ENCODE measurements at places on chromosomes 13 and 19. TPM values are rescaled to one million over a fixed set of nuclear protein-coding genes. Genes with fewer than 3 reads are reported as not detected.

- peak; percentile 69 for DNase-seq
- H3K36me3 ChIP-seq: peaks cover 5% of the 10 kb centered on the region
- peaks cover 7% of the 10 kb centered on the region for H3K4me1 ChIP-seq
- H3K27me3 ChIP-seq: peaks cover 72% of the 10 kb centered on the region
These were observed at the start of gene TBC1D4 for GRCh38 chr13:75482070-75482819. Gene TBC1D4 (minus strand): TSS chr13:75482169. CDS start chr13:75481767, 402 bp downstream.

DNA sequence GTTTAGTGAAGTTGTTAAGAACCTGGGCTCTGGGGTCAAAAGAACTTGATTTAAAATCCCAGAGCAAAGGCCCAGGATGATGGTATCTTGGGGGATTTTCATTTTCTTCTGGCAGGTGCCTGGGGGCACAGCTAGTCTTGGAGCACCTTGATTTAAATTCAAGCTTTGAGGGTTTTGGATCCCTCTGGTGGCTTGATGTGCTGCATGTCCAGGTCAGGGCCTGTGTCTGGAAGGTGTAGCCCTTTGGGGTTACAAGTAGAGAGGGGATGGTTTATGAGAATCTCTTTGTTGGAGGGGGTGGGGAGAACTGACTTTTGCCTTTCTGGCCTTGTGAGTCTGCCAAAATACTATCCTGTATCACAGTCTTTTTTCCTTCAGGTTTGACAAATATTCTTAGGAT, 55.8 kb downstream of the AKAP11 start:
- DNase-seq: no peak
- peaks cover 20% of the 10 kb centered on the region for H3K4me1 ChIP-seq
- H3K36me3 ChIP-seq: no peaks in the 10 kb centered on the region
- H3K27ac ChIP-seq: no peak overlapping the region

- H3K27me3 ChIP-seq: no peaks in the 10 kb centered on the region
- H3K4me3 ChIP-seq: no peak overlapping the region
- DNase-seq: no peak
- no peak overlapping the region for H3K27ac ChIP-seq
- peaks cover 25% of the 10 kb centered on the region for H3K36me3 ChIP-seq
These were observed 39.1 kb upstream of the TFDP1 start for GRCh38 chr13:113545455-113545930.

The ZNF333 gene
- 36.3 TPM for total RNA-seq

DNA sequence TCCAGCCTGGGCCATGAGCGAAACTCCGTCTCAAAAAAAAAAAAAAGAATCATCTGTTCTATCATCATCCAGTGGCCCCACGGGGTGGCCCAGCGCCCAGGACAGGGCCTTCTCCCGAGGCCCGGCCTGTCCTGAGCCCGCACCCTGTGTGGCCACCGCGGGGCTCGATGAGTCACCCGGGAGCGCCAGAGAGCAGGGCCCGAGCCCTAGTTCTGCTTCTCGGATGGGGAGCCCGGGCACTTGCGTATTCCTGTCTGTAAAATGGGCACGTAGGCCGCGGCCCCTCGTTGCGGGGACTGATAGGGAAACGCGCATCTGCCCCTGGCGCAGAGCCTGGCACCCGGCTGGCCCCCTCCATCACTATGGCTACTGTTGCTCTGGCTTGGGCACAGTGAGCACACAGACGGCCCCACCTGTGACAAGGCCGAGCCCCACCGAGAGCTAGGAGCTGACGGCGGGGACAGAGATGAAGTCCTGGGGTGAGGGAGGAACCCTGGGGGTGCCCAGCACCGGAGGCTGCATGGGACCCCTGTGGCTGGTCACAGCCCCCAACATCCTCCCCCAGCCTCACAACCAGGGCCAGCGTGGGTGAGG, 21.3 kb upstream of the UQCR11 start:
- peaks cover 17% of the 10 kb centered on the region for H3K4me1 ChIP-seq
- H3K36me3 ChIP-seq: peaks cover 17% of the 10 kb centered on the region
- no peak overlapping the region for H3K4me3 ChIP-seq
- no peaks in the 10 kb centered on the region for H3K27me3 ChIP-seq
- DNase-seq: no peak

- no peak for DNase-seq
- no peaks in the 10 kb centered on the region for H3K36me3 ChIP-seq
These were observed 365.6 kb upstream of the SLC10A2 start for GRCh38 chr13:103431856-103432255.

The PLPP2 gene
- total RNA-seq: not detected

- no peak for DNase-seq
- no peak overlapping the region for H3K4me3 ChIP-seq
- H3K27ac ChIP-seq: no peak overlapping the region
- H3K4me1 ChIP-seq: no peaks in the 10 kb centered on the region
- H3K36me3 ChIP-seq: no peaks in the 10 kb centered on the region
These were observed 24.8 kb upstream of the SLC46A3 start for GRCh38 chr13:28743499-28744083.

GRCh38 chr13:35449821-35450220, 26.7 kb downstream of the MAB21L1 start:
- no peaks in the 10 kb centered on the region for H3K4me1 ChIP-seq
- DNase-seq: no peak
- H3K27ac ChIP-seq: no peak overlapping the region
- H3K4me3 ChIP-seq: no peak overlapping the region

The DLL3 gene
- total RNA-seq: 0.36 TPM

The LIN37 gene
- total RNA-seq: 14.0 TPM

The TFDP1 gene
- total RNA-seq: 18.1 TPM

- no peaks in the 10 kb centered on the region for H3K36me3 ChIP-seq
- H3K27me3 ChIP-seq: peaks cover 11% of the 10 kb centered on the region
- no peak overlapping the region for H3K4me3 ChIP-seq
- DNase-seq: no peak
These were observed 40.6 kb upstream of the GJB6 start for GRCh38 chr13:20272588-20273171.

The SLC5A5 gene
- 2.6 TPM for total RNA-seq

DNA sequence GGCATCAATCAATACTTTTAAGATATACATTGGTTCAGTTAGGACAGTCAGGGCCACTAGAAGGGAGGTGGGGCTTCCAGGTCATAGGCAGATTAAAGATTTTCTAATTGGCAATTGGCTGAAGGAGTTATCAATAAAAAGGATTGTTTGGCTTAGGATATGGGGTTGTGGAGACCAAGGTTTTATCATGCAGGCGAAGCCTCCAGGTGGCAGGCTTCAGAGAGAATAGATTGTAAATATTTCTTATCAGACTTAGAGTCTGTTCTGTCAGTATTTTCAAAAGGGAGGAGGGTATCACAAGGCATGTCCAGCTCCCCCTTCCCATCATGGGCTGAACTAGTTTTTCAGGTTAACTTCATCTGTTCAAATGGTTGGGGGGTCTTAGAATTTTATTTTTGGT, 77.4 kb upstream of the FARP1 start:
- no peaks in the 10 kb centered on the region for H3K4me1 ChIP-seq
- DNase-seq: no peak
- H3K36me3 ChIP-seq: no peaks in the 10 kb centered on the region
- no peak overlapping the region for H3K4me3 ChIP-seq

The PEAK3 gene
- total RNA-seq: 0.14 TPM

The STARD13 gene
- not detected for total RNA-seq

DNA sequence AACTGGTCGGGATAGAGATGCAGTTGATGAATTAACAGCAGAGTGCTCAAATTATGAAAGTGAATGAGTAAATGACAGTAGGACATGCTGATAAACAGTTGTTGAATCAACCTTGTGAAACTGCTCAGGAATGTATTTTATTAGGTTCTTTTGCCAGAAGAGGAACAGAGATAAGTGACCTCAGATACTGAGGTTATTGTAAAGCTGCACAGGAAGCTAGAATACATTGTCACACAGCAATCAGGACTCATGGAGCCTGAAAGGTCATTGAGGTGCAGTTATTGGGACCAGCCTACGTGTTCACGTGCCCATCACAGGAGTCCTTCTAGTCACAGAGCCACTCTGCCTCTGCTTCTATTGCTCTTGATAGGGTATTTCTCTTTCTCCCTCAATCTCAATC, 47.5 kb upstream of the MED4 start:
- H3K27me3 ChIP-seq: no peaks in the 10 kb centered on the region
- no peaks in the 10 kb centered on the region for H3K36me3 ChIP-seq
- DNase-seq: no peak
- no peak overlapping the region for H3K4me3 ChIP-seq
- H3K27ac ChIP-seq: no peak overlapping the region
- peaks cover 23% of the 10 kb centered on the region for H3K4me1 ChIP-seq

DNA sequence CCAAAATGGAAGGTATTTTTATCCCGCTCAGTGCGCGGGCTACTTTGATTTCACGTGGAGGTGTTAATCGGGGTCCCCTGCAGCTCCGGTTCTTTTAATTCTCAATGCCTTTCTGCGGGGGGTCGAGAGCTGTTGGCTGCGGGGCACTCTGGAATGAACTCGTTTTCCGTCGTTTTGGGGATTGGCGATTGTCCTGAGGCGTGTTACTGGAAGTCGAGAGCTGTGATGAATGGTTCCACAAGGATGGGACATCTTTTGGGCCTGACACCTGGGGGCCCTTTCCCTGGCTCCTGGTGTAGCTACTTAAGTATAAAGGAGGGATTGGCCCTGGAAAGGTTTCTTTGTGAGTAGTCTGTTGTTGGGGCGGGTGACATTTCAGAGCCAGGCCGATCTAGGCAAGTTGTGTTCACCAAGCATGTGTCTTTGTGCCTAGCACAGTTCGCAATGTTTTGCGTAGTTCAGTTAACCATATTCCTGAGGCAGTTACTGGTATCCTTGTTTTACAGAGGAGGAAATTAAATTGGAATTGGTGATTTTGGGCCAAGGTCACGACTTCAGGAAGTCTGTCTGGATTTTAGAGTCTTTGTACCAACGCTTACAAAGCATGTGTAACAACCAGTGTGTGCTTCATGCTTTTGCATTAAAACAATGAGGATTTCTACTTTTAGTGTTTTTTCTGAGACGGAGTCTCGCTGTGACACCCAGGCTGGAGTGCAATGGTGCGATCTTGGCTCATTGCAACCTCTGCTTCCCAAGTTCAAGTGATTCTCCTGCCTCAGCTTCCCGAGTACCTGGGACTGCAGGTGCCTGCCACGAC, 846 bp downstream of the RPL13A start:
- DNase-seq: no peak
- peak overlapping the region; percentile 96 for H3K27ac ChIP-seq
- no peaks in the 10 kb centered on the region for H3K27me3 ChIP-seq
- H3K4me3 ChIP-seq: peak overlapping the region; percentile 97

DNA sequence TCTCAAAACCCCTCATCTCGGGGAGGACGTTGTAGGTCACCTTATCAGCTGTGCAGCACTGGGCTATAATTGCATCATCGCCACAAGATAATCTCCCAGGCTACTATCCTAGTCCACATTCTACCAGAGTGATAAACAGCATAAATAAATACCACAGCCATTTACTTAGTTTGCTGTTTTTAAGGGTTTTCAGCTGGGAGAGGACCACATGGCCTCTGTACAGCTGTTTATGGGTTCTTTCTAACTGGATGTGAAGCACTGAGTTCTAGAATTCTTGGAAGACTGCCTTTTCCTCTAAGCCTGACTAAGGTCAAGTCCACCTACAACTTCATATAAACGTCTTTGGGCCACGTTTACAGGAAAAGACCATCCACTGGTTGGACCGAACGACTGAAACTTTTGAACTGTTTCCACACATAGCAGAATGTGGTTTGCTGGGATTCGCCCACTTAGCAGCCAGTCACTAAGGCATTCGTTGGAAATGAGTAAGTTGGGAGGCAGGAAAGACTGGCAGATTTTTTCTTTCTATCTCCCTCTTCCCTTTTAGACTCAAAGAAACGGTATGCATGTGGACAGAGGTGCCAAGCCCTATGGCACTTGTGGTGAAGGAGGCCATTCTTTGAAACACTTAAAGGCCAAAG, 752.5 kb upstream of the SGCG start:
- H3K4me1 ChIP-seq: no peaks in the 10 kb centered on the region
- no peak for DNase-seq
- H3K27me3 ChIP-seq: peaks cover under 1% of the 10 kb centered on the region
- no peak overlapping the region for H3K4me3 ChIP-seq
- H3K36me3 ChIP-seq: no peaks in the 10 kb centered on the region

- peaks cover 8% of the 10 kb centered on the region for H3K27me3 ChIP-seq
- no peak overlapping the region for H3K4me3 ChIP-seq
- DNase-seq: no peak
- H3K4me1 ChIP-seq: no peaks in the 10 kb centered on the region
- H3K27ac ChIP-seq: no peak overlapping the region
These were observed 78.5 kb upstream of the GSX1 start for GRCh38 chr13:27713767-27714166.
